Ovary (tissue), 10 donors: ENCODE measurements at places on chromosomes 5 and 9. TPM values are rescaled to one million over a fixed set of nuclear protein-coding genes. Genes with fewer than 3 reads are reported as not detected.
A peak's percentile ranks its signal among the peaks of the same experiment; 100 is the strongest.

The ACOT12 gene
- total RNA-seq: 0.48 TPM

The FUT7 gene
- total RNA-seq: not detected

The SLC1A3 gene
- total RNA-seq: 10.8 TPM

The ZNF169 gene
- total RNA-seq: 4.8 TPM

The TAF11L4 gene
- not detected for total RNA-seq

The SPINK4 gene
- total RNA-seq: not detected

The FAM120A gene
- 84.0 TPM for total RNA-seq

The ZBED3 gene
- 15.3 TPM for total RNA-seq

The LURAP1L gene
- total RNA-seq: 3.0 TPM

DNA sequence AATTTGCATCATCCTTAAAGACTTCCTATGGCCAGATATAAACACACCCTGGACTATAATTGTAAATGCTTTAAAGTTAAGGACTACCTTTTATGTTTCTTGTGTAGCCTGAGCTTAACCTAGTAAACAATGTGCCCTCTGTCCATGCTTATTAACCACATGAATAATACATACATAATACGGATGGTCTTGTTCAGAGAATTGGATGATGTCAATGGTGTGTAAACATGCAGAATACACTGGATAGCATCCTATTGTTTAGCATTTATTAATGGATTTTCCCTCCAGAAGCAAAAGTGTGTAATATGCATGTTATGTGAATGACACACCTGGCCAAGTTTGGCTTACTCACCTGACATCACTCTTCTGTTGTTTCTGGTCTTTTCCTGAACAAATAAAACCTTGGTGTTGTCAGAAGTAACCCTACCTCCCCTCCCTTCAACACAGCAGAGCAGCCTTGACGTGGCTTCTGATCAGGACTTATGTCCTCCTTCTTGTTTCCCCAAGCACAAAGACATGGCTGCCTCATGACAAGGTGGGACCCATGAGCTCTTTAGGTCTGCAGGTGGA lies 517.9 kb downstream of the MTRR start:
- no peak for DNase-seq

- no peak for DNase-seq
These were observed 429.9 kb downstream of the GABRG2 start for GRCh38 chr5:162497455-162497854.

DNA sequence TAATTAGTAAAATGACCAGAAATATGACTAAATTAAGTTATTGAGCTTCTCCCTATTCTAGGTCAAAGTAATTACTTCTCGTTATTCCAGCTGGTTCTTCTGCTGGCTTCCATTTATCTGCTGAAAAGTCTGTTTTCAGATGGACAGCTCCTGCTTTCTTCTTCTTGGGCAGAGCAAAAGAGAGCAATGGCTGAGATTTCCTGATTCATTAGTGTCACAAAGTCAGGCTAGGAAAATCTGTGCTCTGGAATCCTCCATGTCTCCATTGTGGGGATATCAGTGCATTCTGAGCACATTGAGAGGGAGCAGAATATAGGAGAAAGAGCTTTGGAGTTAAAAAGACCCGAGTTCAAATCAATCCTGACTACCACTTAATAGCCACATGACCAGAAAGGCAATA lies 33.7 kb upstream of the NRG2 start:
- DNase-seq: no peak

DNA sequence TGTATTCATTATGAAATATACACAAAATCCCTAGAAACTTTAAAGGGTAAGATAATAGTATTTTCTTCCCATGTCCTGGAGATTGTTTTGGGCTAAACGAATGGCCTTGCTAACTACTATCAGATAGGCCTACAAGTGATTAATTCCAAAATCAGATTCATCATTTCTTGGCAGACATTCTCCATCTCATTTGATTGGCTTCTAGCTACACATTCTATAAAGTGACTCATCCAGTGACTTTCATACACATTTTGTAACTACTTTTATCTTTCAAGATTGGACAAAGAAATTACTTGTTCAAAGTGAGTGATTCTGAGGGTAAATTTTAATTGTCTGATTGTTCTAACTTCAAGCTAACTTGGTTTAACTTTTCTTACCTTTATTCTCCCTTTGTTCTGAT lies 93.3 kb downstream of the RAPGEF6 start:
- no peak for DNase-seq

GRCh38 chr5:14258840-14259239 lies 115.7 kb downstream of the TRIO start:
- DNase-seq: no peak

DNA sequence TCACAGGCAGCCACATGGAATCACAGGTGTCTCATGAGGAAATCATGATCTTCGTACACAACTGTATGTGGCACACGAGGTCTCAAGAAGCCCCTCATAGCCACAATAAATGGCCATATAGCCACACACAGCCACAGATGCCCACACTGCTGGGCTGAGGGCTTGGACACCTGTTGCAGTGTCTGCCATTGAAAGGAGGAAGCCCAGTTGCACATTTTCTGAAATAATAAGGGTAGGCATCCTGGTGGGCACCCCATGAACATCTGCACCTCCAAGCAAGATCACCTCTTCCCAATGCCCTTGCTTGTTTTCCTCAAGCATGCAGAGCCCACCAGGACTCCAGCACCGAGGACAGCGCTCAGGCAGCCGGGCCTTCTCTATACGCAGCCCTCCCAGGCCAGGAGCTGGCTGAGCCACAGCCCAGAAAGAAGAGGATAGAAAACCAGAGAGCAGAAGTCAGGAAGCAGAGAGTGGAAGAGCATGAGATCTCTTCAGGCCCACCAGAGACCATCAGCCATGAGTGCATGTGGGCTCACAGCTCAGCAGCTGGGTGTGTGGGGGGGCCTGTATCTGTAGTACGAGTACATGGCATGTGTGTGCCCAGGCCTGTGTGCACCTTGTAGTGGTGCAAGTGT lies 1.0 kb upstream of the ACSL6 start:
- no peak for DNase-seq

DNA sequence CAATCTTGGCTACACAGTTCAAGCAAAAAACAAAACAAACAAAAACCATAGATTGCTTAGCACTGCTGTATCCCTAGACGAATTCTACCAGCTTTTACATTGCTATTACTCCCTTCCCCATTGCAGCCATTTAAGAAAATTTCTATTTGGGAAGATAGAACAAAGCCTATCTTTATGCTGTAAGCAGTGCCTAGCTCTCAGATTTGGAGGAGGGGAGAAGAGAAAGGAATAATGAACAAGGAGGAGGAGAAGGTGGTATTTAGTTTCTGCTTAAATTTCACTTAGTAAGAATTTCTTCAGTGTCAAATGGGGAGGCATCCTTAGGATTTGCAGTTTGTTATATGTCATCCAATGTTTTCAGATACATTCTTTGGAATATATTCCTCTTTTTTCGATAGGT lies 16.2 kb upstream of the TLE1 start:
- DNase-seq: no peak

DNA sequence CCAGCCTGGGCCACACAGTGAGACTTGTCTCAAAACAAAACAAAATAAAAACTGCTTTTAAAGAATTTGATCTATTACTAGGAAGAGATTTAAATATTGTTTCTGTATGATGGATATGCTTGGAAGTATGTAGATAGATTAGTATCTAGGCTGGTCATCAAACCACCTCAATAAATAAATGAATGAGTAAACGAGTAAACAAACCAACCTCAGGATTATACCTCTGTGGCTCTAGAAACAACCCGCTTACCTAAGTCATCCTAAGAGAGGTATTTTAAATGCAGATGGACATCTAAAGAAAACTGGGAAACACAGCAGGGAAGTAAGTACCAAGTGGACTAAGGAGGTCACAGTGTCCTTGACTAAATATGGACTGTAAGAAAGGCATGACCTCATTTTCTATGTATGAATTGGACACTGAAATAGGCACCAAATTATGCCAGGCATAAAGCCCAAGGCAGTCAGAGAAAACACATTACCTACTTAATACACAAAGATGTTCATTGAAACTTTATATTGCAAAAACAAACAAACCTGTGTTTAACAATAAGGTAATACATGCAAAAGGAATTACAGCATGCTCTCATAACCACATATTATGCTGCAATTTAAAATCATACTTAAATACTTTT lies 7.3 kb downstream of the ANKH start:
- DNase-seq: no peak

DNA sequence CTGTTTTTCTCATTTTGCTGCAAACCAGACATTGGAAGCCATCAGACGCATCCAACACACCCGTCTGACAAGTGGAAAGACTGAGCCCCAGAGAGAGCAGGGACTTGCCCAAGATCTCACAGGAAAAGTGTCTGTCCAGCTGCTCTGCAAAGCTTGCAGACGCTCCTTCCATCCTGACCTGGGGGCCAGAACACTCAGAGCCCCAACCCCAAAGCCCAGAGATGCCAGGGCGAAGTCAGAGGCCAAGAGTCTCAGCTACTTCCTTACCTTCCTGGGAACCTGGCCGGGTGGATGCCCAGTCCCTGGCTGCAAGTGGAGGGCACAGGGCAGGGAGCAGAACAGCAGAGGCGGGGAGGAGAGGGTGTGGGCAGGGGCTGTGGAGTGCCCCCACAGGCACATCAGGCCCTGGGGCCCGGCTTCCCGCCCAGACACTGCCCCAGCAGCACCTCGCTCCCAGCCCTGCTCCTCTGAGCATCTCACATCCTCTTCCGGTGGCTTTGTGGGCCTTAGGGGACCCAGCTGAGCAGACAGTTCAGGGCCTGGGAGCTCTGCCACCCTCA lies 9.7 kb upstream of the RALGDS start:
- DNase-seq: no peak

GRCh38 chr5:101626572-101626971 lies 669.5 kb downstream of the SLCO4C1 start:
- DNase-seq: no peak

DNA sequence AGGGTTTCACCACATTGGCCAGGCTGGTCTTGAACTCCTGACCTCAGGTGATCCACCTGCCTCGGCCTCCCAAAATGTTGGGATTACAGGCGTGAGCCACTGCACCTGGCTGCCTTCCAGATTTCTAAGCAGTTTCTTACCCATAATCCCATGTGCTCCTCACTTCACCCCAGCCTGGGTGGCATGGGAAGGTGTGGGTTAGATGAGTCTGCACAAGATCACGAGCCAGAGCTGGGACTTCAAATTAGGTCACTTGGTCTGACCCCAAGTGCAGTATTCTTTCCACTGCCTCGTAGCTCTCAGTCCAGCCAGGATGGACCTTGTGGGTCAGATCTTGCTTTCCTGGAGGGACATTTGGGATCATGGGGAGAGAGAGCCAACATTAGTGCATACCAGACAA lies 37.5 kb upstream of the STRBP start:
- no peak for DNase-seq

- no peak for DNase-seq
These were observed 21.6 kb upstream of the EXOC3 start for GRCh38 chr5:421287-421880.

- no peak for DNase-seq
These were observed 954.7 kb upstream of the ARRDC3 start for GRCh38 chr5:92337772-92338234.

DNA sequence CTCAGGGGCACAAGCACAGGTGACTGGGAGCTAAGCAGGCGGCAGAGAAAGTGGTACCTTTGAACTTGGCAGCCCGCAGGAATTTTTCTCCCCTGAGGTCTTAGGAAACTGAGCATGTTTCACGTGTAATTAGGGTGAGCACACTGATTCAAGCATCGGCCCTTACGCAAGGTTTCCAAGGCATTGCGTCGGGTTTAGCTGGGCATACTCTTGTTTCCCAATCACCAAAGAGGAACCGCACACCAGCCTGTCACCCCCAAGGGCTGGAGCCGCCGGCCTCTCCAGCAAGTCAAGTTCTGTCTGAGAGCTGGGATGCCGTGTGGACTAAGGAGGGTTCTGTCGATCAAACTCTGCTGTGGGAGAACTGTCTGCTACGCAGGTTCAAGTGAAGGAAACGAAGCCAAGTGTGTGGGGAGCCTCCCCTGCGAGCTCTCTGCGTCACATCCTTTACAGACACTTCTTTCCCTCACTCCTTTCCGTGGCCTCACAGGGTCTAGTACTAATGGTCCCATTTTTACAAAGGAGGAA lies 53.0 kb downstream of the ERGIC1 start:
- DNase-seq: peak; percentile 82

GRCh38 chr9:113528088-113528487 lies 64.6 kb downstream of the RGS3 start:
- DNase-seq: no peak

DNA sequence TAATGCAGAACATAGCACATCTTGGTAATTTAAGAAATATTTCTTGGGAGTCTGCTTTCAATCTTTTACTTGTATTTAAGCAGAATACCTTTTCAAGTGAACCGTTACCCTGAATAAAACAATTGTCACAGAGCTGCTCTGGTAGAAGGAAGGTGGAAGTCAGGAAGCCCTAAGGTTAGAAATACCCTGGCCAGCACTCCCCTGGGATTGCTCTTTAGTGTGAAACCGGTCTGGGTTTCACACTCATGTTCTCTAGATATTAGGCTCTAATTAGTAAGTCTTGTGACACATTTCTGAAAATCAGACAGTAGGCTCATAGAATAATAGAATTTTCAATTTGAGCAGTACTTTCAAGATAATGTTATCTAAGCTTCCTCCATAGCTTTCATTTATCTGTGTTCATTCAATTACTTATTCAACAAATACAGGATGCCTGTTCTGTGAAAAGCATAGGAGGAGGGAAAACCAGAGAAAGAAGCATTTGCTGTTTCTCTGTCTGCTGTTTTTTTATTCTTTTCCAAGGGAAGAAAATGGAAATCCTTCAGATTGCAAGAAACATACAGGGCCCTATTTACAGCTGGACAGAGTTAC lies 825.5 kb downstream of the TLR4 start:
- no peak for DNase-seq

DNA sequence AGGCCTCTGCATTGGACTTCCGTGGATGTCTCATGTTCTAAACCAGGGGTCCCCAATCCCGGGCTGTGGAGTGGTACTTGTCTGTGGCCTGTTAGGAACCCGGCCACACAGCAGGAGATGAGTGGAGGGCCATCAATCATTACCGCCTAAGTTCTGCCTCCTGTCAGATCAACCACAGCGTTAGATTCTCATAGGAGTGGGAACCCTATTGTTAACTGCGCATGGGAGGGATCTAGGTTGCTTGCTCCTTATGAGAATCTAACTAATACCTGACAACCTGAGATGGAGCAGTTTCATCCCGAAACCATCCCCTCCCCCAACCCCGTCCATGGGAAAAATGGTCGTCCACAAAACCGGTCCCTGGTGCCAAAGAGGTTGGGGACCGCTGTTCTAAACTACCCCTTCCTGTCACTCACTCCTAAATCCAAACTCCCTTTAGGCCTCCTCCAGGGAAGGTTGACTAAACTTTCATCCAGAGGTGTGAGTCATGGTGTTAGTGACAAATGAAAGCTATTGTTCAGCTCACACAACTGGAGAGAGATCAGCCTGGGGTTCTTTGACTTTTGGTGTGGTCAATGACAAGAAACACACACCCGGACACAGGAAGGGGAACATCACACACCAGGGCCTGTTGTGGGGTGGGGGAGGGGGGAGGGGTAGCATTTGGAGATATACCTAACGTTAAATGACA lies 9.5 kb downstream of the KCNV2 start:
- no peak for DNase-seq

DNA sequence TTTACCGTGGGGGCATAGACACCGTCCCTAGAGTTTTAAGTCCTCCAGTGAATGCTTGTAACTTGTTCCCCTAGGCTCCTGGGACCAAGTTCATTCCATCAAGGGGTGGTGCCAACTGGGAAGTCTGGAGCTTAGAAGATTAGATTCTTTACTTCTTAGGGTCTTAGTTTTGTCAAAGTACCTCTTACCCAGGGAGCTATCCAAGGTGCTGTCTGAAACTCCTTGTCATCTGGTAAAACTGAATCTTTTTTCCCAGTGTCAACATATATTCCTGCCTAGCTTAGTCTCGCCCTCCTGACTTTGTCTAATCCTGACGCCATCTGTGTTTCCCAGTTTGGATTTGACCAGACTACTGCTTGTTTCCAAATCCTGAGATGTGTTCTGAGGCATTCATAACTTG lies 41.6 kb downstream of the MAMDC2 start:
- no peak for DNase-seq
